ENCODE measurements at places on chromosomes 13 and 19. TPM values are rescaled to one million over a fixed set of nuclear protein-coding genes. Genes with fewer than 3 reads are reported as not detected.

The TTC9B gene
- total RNA-seq, result not detected

The KCNRG gene
- 6.7 TPM for total RNA-seq

The ZNF468 gene
- total RNA-seq, result 17.4 TPM

The ZNF682 gene
- total RNA-seq, result 2.3 TPM

The NLRP12 gene
- 0.76 TPM for total RNA-seq

The FBXL3 gene
- total RNA-seq, result 64.4 TPM

The IGSF23 gene
- total RNA-seq, result 0.13 TPM

The NOTCH3 gene
- 0.89 TPM for total RNA-seq

The ATXN8OS gene
- not detected for total RNA-seq

All from dermis microvascular lymphatic vessel endothelial cell (primary cell).